ENCODE measurements at places on chromosomes 16 and 17.

DNA sequence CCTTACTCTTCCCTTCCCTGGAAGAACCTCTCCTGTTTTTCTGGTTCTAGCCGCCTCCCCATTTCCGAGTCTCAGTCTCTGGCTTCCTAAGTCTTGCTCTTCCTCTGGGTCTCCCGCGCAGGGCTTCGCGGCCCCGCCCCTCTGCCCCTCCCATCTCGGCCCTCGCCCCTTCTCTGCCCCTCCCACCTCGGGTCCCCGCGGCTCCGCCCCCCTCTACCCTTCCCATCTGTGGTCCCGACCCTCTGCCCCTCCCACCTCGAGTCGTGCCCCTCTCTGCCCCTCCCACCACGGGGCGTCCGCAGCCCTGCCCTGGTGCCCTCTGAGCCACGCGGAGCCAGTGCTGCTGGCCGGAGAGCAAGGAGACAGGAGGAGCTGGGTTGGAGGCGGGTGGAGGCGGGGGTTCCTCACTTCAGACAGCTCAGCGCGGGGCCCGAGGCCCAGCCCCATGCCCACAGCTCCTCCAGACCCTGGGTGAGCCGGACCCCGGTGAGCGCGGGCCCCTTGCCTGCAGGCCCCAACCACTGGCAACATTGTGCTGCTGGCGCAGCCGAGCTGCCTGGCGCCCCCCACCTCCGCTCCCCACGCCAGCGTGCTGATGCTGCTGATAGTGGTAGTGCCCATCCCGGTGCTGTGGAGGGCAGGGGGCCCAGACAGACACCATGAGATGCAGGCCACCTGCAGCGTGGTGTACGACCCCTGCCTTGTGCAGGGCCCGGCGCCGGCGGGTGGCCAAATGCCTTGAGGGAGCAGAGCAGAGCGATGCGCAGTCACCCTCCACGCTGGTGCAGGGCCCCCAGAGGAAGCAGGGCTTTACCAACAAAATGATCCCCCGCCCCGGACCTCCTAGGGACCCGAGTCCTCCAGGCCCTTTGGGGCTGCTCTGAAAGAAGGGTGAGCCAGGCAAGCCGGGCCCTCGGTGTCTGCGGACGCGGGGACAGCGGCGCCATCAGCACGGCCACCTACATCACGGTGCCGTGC lies 2115.3 kb downstream of the TP53TG3F start:
- DNase-seq: no peak

DNA sequence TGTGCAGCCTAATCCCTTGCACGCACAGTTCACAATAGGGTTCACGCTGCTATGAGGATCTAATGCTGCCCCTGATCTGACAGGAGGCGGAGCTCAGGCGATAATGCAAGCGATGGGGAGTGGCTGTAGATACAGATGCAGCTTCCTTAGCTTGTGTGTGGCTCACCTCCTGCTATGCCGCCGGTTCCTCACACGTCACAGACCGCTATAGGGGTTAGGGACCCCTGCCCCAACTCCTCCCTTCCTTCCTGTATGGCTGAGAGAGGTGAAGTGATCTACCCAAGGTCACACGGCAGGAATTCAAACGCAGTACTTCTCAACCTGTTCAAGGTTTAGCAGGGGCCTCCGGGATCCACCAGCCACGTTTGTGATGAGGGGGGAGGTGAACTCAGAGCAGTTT lies 13.4 kb upstream of the PLLP start:
- no peak for DNase-seq

GRCh38 chr16:85968041-85968920 lies 69.3 kb downstream of the IRF8 start:
- no peak for DNase-seq

DNA sequence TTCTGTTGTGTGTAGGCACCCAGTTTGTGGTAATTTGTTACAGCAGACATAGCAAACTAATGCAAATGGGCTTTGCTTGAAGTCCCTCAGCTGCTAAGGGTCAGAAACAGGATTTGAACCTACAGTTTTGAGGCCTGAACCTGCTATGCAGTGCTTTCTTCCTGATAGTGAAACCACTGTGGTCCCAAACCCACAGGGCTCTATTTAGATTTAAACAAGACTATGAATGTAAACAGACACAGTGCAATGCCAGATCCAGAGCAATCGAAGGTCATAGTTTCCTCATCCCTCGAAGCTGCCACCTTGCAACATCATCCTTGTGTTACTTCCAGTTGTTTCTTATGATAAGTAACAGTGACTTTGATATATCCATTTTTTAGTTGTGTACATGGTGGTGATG lies 630.2 kb downstream of the WWOX start:
- DNase-seq: no peak

DNA sequence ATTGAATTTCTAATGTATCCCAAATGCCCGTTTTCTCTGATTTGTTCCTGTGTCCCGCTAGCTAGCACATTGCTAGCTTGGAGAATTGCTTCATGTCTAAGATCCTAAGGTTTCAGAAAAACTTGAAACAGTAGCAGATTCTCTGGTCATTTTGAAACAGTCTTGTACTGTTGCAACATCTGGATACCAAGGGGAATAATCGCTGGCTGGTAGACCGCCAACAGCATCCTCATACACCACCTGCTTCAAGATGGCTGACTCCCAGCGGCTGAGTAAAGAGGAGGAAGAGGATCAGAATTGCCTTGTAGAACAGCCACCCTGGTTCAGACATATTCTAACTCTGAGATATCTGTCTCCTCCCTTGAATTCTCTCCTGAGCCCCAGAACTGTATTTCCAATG lies 226.7 kb upstream of the ELAC2 start:
- DNase-seq: no peak

DNA sequence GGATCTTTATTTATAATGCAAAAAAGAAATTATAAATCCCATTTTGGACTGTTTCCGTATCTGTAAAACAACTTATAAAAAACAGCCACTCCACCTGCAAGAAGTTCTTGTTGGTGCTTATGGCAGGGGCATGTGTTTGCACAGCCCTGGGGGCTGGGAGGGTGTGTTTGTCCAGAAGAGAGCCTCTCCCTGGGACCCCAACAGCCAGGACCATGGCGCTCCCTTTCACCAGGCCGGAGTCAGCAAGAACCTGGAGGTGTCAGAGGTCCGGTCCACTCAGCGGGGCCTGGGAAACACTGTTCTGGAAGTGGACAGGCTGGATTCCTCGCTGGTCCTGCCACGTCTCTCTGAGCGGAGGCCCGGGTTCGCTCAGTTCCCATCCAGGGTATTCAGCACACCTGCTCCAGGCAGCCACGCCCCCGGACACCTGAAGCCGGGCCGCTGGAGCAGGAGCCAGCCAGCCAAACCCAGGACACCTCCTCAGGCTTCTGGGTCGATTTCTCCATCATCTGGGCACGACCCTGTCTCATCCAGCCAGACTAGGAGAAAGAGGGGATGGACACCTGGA lies 18.9 kb upstream of the GINS2 start:
- no peak for DNase-seq

DNA sequence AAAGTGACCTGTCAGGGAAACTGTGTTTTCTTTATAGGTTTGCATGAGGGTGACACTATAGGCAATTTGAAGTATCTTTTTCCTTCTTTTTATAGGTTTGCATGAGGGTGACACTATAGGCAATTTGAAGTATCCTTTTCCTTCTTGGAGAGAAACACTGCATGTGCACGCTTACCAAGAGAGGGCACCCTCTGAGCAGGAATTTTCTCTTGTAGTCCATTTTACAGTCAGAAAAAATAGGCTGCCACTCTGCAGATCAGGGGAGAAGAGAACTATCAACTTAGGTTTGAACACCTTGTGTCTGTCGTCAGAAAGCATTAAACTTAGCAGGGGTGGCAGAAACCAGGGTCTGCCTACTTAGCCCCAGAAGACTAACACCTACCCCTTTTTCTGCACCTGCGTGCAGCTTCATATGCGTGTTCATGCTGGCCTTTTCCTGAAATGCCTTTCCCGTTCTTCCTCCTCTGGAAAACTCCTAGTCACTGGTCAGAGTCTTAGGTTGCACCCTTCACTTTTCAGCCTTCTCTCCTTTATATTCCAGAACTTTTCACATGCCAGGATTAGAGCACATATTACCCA lies 16.4 kb upstream of the SMIM36 start:
- no peak for DNase-seq

GRCh38 chr16:69073181-69073702 lies 32.2 kb upstream of the HAS3 start:
- DNase-seq: no peak

GRCh38 chr17:63295288-63295687 lies 150.8 kb downstream of the CYB561 start:
- DNase-seq: no peak

Data from stimulated activated CD4-positive, alpha-beta T cell treated with anti-CD3 and anti-CD28 coated beads, Interleukin-1b, Interleukin-23, amount 100 ng/mL, for 1 hour (primary cell).